ENCODE measurements at places on chromosomes 7 and 10. TPM values are rescaled to one million over a fixed set of nuclear protein-coding genes. Genes with fewer than 3 reads are reported as not detected.

Gene TMEM60
- 24.4 TPM for total RNA-seq

Gene PAPOLB
- 0.68 TPM for total RNA-seq

Gene ELFN1
- 3.6 TPM for total RNA-seq

Gene TRIL
- total RNA-seq = 2.8 TPM

Gene EIF3B
- total RNA-seq = 76.8 TPM

Gene GOLGA7B
- total RNA-seq = 3.2 TPM

Gene ECHDC3
- total RNA-seq = 296 TPM

Gene KEL
- total RNA-seq = 0.51 TPM

Gene MYH16
- total RNA-seq = not detected

Gene MKX
- total RNA-seq = 4.1 TPM

Gene TRPV5
- total RNA-seq = not detected

Data from subcutaneous adipose tissue (tissue), 4 donors.